ENCODE measurements at places on chromosomes 4 and X. TPM values are rescaled to one million over a fixed set of nuclear protein-coding genes. Genes with fewer than 3 reads are reported as not detected.

Gene MAGEE2
- not detected for total RNA-seq

Gene FAM9B
- total RNA-seq = not detected

Gene IGFBP7
- 108 TPM for total RNA-seq

Gene DACH2
- total RNA-seq = 0.51 TPM

Gene ZAR1
- not detected for total RNA-seq

Gene ADH7
- total RNA-seq = not detected

Gene CXCL3
- 2.5 TPM for total RNA-seq

Gene TNMD
- not detected for total RNA-seq

Gene HTR2C
- total RNA-seq = not detected

Gene GYPA
- total RNA-seq = not detected

Gene SULT1B1
- total RNA-seq = not detected

Gene BTK
- not detected for total RNA-seq

Gene NEUROG2
- not detected for total RNA-seq

Gene MAGED4
- total RNA-seq = 26.9 TPM

Gene UGT2B11
- total RNA-seq = not detected

Gene SERPINA7
- total RNA-seq = not detected

Gene ATP1B4
- total RNA-seq = not detected

Gene CRMP1
- total RNA-seq = 0.33 TPM

Measured in fibroblast of lung (primary cell).